ENCODE measurements at places on chromosomes 2 and 18.
A peak's percentile ranks its signal among the peaks of the same experiment; 100 is the strongest.

DNA sequence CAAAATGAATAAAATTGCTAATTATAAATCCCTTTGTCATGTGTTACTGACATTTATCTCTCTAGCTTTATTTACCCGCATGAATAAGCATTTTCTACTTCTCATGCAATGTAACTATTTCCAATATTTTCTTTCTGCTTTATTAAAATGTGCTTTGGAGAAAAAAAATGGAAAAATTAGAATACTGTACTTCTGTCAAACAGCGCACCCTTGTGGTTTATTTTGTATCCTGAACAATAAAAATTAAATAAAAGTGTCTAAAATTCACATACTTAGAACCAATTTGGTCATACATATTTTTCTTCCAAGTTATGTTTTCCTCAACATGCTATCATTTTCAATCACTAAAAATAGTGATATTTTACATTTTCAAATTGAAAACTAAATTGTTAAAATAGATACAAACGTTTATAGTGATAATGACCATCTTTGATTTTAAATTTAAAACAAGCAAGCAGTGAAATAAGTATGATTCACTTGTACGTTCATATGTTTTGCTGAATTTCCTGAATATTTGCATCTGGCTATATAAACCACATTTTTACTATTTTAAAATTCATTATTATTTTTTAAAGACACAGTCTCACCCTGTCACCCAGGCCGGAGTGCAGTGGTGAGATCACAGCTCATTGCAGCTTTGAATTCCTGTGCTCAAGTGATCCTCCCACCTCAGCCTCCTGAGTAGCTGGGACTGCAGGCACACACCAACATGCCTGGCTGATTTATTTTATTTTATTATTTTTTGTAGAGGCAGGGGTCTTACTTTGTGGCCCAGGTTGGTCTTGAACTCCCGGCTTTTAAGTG is 95.9 kb upstream of the GRB14 start:
- peak; percentile 52 for DNase-seq

DNA sequence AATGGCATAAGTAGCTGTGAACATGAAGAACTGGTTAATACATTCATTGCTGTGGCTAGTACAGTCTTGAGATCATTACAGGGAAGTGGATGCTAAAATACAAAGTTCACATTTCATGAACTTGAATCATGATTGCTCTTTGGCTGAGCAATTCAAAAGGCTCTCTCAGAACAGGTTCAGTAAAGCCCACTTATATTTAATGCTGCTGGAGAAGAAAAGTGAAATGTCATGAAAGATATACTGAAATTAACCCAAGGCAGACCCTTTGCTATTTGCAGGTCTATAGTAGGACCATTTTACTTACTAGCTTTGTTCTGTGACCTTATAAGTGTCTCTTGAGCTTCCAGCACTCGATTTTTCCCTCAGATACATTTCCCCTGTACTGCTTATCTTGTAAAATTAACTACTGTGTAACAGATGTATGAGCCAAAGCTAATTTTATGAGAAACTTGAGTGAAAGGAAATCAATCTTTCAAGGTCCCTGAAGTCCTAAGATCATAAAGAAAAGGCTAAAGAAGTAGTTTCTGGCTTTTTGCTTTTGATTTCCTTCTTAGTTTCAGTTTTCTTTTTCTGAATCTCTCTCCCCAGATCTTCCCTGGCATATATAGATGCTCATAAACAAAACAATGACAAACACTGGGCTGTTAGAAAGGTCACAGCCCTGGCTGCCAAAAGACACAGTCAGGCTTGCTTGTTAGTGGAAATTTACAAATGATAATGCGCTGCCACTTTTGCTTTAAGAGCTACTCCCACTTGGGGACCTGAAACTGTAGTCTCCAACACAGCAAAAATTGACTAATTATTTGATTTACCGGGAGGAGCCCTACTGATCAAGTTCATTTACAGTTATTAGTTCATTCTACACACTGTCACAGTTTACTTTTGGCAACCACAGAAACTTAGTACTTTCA is 132.7 kb upstream of the XPO1 start:
- DNase-seq: no peak

DNA sequence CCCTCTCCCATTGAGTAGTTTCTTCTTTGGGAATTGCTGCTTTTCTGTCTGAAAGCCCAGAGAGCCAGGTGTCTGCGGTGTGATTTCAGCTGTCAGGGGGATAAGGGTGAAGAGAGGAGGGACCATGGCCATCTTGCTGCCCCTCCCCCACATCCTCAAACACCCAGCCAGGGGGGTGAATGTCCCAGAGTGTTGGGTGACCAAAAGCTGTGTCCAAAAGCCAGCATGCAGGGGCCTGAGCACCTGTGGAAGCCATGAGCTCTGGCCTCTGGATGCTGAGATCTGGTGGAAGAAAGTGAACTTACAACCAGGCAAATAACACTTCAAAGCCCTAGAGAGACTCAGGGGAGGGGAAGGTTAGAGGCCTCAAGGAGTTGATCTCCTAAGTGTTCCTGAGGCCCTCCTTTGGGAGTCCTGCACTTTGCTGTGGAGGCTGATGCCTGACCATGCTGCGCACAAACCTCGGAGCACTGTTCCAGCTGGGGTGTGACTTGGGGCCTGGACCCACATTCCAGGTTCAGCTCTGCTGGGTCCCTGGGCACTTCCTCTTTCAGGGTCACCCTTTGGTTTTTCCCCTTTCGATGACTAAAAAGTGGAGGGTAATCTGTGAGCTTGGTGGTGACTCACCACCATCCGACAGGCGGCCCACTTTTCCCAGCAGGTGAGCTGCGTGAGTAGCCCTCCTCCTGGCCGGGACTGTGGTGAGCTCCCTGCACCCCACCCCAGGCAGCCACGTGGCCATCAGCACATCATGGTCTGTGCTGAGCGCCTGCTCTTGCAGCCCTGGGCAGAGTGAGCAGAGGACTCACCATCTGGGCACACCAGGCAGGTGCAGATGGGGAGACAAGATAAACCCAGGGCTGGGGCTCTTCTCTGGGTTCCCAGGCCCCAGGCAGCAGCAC is 66.8 kb upstream of the FOSL2 start:
- DNase-seq: no peak

- DNase-seq: no peak
Measured at GRCh38 chr2:15730545-15731212, 139.0 kb downstream of the DDX1 start.

GRCh38 chr2:104826016-104826415 is 27.9 kb upstream of the POU3F3 start:
- no peak for DNase-seq

- DNase-seq: no peak
Measured at GRCh38 chr2:85873679-85874078, 15.1 kb downstream of the ST3GAL5 start.

DNA sequence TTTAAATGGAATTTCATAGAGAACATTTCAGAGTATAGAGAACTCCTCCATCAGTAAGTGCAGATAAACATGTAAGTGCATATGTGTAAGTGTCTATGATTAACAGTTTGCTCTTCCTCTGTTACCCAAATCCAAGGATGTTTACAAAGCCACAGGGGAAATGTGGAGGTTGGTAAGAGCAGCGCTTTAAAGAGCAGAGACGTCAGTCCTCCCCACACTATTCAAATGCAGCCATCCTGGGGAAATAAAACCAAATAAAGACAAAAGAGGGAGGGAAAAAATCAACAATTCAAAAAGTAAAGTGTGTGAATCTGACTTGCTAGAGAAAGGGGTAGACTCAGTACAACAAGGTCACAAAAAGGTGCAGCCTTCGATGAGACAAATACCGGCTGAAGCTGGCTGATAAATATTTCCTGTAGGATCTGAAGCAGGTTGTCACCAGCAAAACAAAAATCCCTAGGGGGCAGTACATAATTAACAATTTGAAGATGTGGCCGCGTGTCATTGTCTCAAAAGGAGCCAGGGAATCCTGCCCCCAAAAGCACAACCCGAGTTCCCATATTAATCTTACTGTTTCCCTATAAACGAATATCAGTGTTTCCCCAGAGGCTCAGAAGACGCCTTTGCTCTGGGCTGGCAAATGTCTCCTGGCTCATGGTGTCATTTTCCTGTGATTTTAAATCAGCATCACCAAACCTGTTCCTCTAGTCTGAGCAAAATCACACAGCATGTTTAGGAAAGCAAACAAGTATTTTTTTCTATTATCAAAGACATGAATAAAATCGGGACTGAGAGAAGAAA is 216.5 kb downstream of the CDCA7 start:
- DNase-seq: peak; percentile 91

DNA sequence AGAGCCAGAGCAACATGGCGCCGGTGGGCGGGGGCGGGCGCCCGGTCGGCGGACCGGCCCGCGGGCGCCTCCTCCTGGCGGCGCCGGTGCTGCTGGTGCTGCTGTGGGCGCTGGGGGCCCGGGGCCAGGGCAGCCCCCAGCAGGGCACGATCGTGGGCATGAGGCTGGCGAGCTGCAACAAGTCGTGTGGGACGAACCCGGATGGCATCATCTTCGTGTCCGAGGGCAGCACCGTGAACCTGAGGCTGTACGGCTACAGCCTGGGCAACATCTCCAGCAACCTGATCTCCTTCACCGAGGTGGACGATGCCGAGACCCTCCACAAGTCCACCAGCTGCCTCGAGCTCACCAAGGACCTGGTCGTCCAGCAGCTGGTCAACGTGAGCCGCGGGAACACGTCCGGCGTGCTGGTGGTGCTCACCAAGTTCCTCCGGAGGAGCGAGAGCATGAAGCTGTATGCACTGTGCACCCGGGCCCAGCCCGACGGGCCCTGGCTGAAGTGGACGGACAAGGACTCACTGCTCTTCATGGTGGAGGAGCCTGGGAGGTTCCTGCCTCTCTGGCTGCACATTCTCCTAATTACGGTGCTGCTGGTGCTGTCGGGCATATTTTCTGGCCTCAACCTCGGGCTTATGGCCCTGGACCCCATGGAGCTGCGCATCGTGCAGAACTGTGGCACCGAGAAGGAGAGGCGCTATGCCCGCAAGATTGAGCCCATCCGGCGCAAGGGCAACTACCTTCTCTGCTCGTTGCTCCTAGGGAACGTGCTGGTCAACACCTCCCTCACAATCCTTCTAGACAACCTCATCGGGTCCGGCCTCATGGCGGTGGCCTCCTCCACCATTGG is 507 bp downstream of the CNNM4 start:
- no peak for DNase-seq

- no peak for DNase-seq
Measured at GRCh38 chr2:175439416-175439815, 257.9 kb upstream of the ATP5MC3 start.

GRCh38 chr2:12397854-12398253 is 318.9 kb upstream of the TRIB2 start:
- no peak for DNase-seq

DNA sequence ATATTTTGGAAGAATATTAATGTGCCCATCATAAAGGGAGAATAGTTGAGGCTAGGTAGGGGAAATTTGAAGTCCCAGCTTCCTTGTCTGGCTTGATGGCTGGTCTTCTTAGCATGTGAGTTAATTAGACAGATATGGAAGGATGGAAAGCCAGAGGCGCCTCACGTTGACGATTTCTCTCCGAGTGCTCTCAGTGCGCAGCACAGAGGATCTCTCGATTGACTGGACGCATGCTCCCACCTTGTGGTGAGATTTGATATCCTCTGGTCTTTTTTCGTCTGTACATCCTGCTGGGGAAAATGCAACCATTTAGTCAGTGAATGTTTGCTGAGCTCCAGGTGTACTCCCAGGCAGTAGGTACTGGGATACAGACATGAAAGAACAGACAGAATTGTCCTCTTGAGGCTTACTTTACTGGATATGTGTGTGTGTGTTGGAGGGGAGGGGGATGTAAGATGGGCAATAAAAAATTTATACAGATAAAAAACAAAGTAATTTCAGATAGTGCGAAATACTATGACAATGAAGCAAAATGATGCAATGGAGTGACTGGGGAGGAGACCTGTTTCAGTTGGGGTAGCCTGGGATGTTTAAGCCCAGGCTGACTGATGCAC is 66.9 kb upstream of the ZNG1B start:
- no peak for DNase-seq

DNA sequence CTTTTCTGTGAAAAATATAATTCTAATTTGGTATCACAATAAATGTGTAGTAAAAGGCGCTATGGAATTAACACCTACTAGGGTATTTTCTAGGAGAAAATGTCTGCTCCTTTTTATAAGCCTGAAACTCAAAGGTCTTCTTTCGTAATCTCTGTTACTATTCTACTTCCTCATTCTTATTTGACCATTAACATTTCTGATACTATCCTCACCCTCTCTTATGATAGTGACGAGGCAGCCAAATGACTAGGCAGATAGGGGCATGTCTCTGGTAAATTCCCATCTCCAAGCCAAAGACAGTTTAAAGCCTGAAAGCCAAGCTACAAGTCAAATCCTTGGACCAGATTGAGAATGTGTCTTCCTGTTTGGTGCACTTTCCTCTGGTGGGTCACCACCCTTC is 251.7 kb downstream of the LRRTM4 start:
- no peak for DNase-seq

DNA sequence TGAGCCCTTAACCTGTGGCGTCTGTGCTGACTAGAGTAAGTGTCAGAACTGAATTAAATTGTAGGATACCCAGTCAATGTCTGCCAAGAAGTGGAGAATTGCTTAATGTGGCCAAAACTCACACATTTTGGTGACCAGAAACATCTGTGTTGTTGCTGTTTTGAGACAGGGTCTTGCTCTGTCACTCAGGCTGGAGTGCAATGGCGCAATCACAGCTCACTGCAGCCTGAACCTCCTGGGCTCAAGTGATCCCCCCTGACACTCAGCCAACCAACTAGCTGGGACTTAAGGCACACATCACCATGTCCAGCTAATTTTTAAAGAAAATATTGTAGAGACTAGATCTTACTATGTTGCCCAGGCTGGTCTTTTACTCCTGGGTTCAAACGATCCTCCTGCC is 34.4 kb upstream of the RTN4 start:
- no peak for DNase-seq

GRCh38 chr2:58140508-58141072 is 94.0 kb downstream of the VRK2 start:
- DNase-seq: no peak

DNA sequence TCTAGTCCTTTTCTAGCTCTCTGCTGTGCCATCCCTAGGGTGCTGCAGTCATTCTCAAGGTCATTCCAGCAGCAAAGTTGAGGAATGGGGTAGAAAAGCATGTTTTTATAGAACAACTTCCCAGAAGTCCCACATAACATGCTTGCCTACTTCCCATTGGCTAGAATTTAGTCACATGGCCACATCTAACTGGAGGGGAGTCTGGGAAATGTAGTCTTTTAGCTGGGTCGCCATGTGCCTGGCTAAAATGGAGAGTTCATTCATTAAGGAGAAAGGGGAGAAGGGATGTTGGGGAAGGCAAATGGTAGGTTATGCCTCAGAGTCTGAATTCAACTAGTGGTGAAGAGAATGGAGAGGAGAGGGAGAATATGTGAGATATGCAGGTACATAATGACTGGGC is 85.7 kb downstream of the SLC4A3 start:
- DNase-seq: peak; percentile 15

- DNase-seq: peak; percentile 3
Measured at GRCh38 chr2:190121971-190122370, 59.4 kb upstream of the MSTN start.

GRCh38 chr2:43212216-43212835 is 14.1 kb downstream of the ZFP36L2 start:
- DNase-seq: no peak

DNA sequence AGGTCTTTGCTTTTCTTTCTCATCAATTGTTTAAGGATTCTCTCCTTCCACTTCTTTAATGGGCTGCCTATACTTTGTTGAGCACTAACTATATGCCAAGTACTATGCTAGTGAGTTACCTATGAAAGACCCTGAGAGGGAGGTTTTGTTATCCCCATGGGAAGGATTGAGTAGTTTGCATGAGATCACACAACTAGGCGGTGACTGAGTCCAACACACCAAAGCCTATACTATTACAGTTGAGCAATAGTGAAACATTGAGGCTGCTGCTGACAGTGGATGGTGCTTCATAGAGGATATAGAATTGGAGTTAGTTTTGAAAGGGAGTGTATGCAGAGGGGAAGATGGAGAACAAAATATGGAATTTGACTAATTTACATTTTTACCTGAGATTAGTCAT is 15.8 kb downstream of the NABP1 start:
- DNase-seq: no peak

Measured in NCI-H1694 (cell line).